ENCODE measurements at places on chromosomes 7 and 10. TPM values are rescaled to one million over a fixed set of nuclear protein-coding genes. Genes with fewer than 3 reads are reported as not detected.

CYP26C1 gene
- polyA plus RNA-seq: 0.02 TPM

NEURL1 gene
- 0.10 TPM for polyA plus RNA-seq

SFRP4 gene
- polyA plus RNA-seq: 0.15 TPM

CAMK1D gene
- 5.6 TPM for polyA plus RNA-seq

HOGA1 gene
- 1.4 TPM for polyA plus RNA-seq

CYP2C19 gene
- 3.0 TPM for polyA plus RNA-seq

ANKRD1 gene
- 1.1 TPM for polyA plus RNA-seq

TUBB8 gene
- 0.02 TPM for polyA plus RNA-seq

TMEM229A gene
- polyA plus RNA-seq: not detected

RARRES2 gene
- polyA plus RNA-seq: 22.6 TPM

TBC1D12 gene
- 9.1 TPM for polyA plus RNA-seq

CHAT gene
- polyA plus RNA-seq: not detected

CNPY1 gene
- polyA plus RNA-seq: not detected

RBM20 gene
- polyA plus RNA-seq: 7.2 TPM

C7orf33 gene
- polyA plus RNA-seq: not detected

ZEB1 gene
- 3.1 TPM for polyA plus RNA-seq

DEPP1 gene
- polyA plus RNA-seq: 7.7 TPM

KCNH2 gene
- polyA plus RNA-seq: 2.0 TPM

GRID1 gene
- polyA plus RNA-seq: 0.32 TPM

MOGAT3 gene
- polyA plus RNA-seq: not detected

SPDYE16 gene
- 0.08 TPM for polyA plus RNA-seq

HYAL4 gene
- polyA plus RNA-seq: not detected

ASB13 gene
- 12.2 TPM for polyA plus RNA-seq

YWHAG gene
- 53.3 TPM for polyA plus RNA-seq

SFTPD gene
- 1.3 TPM for polyA plus RNA-seq

NRCAM gene
- polyA plus RNA-seq: 0.35 TPM
